Fibroblast of skin of right quadriceps (primary cell): ENCODE measurements at places on chromosomes 2 and 18.

GRCh38 chr2:53087262-53087873 is 680.2 kb upstream of the CHAC2 start:
- peak; percentile 80 for DNase-seq

- peak; percentile 80 for DNase-seq
Observed at GRCh38 chr2:26184555-26185303, 11.8 kb downstream of the GAREM2 start.

- peak; percentile 52 for DNase-seq
Observed at GRCh38 chr18:48750485-48751175, 200.1 kb downstream of the SMAD7 start.

- peak; percentile 31 for DNase-seq
Observed at GRCh38 chr2:12087671-12088380, 341.4 kb downstream of the LPIN1 start.

DNA sequence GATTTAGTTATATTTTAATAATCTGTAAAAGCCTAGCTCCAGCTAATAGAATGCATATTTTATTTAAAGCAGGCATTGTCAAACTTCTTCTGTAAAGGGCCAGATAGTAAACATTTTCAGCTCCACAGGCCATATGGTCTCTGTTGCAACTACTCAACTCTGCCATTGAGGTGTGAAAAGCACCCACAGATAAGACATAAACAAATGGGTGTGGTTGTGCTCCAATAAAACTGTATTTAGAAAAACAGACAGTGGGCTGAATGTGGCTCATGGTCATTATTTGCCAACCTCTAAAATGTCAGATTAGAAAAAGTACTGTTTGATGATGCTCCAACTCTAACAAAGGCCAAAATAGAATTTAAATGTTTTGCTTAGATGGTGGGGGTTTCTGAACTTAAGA is 519.9 kb downstream of the RNF144A start:
- no peak for DNase-seq

DNA sequence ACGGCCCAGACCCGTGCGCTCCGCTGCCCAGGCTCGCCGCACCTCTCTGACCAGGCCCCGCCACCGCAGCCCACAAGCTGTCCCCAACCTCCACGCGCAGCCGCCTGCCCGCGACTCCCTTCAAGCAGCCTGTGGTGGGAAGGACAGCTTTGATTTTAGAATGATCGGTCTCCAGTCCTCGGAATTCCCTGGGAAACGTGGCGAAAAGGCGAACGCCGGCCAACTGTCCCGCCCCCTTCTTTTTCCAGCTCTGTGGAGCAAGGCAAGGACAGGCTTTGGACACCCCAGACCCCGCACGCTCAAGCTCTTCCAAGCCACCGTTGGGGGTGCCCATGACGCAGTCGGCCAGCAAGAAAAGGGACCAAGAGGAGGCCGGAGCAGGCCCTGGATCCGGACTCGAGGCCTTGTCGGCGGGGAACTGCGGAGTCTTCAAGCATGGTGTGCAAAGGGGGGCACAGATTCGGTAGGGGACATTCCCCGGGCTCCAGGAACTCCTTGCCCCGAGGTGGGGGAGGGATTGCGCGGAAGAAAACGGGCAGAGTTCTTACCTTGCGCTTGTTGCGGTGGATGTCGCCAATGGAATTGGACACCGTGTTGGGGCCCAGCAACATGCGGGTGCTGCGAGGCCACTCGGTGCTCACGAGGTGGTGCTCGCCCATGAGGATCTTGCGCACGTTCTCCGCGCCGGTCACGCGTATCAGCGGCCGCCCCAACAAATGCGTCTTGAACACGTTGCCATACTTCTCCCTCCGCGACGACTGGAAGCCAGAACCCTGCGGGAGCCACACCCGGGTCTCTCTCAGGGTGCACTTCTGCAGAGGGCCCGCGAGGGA is 4.0 kb downstream of the CYP26B1 start:
- DNase-seq = no peak

DNA sequence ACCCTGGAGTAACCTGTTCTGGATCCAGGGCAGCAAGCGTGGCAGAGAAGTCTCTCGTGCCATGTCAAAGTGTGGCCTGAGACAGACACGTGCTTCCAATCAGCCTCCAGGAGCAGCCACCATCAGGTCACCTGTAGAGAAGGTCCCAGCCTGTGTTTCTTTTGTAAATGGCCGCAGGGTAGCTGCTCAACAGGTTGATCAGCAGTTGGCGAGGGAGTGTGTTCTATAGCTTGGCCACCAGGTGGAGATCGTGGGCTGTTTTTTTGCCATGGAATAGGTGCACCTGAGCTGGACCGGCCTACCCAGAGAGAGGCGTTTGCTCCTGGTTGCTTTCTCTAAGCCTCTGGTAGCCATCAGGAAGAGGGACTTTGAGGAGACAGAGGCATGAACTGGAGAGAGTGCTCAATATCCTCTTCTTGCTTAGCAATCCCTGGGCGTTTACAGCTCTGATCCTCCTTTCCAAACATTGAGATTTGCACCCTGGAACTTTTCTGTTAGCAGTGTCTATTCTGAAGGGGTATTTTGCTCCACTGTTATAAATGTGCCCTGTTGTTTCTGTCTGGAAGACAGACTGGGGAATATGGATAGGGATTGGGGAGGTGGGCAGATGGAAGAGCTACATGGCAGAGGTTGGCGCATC is 34.2 kb upstream of the EN1 start:
- DNase-seq = peak; percentile 26

- DNase-seq = peak; percentile 28
Observed at GRCh38 chr2:86301711-86302202, 35.7 kb downstream of the REEP1 start.

DNA sequence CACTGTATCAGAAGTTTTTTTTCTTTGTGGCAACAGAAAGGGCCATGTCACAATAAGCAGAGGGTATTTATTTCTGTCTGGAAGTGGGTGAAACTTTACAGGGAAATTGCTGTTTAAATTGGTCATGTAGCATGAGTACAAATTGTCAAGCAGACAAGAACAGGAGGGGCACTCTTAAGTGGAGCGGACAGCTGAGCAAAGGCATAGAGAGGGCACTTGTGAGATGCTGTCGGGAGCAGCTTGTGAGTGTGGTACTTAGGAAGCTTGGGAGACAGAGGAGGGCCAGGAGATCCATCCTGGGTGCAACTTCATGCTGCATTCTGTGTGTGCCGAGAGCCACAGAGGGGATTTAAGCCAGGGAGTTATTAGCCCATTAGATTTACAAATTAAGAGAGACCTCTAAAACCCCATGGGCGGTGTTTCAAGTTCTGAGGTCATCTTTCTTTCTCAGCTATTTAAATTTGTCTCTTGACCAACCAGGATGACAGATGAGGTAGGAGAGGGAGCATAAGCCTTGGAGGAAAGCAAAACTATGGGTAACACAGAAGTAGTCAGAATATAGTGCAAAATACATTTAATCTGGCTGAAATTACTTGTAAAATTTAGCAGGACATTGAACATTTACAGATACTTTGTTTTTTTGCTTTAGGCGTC is 30.4 kb downstream of the INPP4A start:
- no peak for DNase-seq

DNA sequence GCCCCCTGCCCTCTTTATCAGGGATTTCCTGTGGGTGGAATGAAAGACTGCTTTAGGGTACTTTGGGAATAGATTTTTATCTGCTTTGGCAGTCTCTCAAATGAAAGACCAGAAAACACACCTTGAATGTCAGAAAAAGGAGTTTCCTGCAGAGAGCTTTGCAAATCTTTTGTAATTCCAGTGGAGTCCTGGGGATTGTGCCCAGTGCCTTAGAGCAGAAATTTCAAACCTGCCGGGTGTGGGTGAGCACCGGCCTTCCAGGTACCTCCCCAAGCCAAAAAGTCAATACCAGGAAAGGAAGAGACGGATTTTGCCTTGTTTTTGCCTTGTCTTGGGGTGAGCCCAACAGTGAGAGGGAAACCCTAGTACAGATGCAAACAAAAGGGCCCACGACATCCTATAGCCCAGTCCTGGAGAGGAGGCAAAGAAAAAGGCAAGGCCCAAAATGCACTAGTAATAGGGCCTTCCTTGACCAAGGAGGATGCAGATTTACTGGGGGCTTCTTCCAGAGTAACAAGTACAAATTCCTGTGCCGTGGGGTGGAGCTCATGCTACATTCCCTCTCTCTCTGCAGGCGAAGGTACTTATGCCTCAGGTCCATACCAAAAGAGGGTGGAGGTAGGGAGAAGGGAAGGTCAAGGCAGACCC is 36.4 kb downstream of the FOXI3 start:
- no peak for DNase-seq

GRCh38 chr18:36717422-36718110 is 111.2 kb downstream of the TPGS2 start:
- DNase-seq = no peak

DNA sequence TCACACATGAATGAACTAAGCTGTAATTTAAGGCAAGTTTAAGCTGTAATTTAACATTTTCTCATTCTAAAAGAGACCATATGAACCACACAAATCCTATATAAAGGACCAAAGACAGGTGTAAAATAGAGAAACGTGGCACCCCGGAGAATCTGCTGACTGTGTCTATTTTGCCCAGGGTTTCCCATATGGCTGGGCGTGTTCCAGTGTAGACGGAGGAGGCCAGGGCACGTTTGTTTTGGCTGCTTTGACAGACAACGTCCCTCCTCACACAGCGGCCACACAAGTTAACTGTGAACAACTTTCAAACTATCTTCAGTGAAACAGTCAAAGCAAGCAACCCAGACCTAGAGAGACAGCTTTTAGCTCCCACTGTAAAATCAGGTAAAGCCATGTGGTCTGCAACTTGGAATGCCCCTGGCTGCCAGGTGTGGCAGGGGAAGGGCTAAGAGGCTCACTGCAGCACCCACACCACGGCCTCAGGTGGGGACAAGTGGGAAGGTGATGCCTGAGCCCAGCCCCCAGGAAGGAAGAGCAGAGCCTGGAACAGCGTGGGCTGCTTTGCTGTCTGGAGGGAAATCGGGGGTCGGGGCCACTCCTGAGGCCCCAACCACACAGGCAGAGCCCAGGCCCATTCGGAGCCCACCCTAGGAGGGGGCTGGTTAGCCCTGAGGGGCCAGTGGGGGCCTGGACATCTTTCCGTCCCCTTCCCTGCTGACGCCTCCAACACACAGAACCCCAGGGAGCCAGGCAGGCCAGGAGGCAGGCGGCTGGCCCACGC is 40.7 kb downstream of the SLC66A2 start:
- no peak for DNase-seq
